ENCODE measurements at places on chromosomes 11 and 22.

GRCh38 chr11:110085255-110085838, 7.8 kb upstream of the ZC3H12C start:
- DNase-seq: peak; percentile 30

- DNase-seq: peak; percentile 32
Measured at GRCh38 chr11:18727479-18728236, 1.7 kb upstream of the IGSF22 start.

DNA sequence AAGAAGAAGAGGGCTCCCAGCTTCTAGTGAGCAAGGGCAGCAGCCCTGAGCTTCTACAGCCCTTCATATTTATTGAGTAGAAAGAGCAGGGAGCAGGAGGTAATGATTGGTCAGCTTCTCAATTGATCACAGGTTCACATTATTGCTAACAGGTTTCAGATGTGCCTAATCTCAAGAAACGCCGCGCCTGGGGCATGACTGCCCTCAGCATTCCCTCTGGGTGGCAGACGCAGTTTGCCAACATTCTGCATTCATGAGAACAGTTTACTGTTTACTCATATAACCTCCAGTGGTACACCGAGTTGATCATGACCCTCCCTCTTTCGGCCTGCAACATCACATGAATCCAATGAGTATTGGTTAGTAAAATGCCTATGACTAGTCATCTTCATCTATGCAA, 4.7 kb upstream of the ZNF74 start:
- no peak for DNase-seq

GRCh38 chr22:25021409-25021808, 68.9 kb downstream of the KIAA1671 start:
- no peak for DNase-seq

GRCh38 chr11:72069200-72069599, 11.1 kb downstream of the NUMA1 start:
- DNase-seq: no peak

DNA sequence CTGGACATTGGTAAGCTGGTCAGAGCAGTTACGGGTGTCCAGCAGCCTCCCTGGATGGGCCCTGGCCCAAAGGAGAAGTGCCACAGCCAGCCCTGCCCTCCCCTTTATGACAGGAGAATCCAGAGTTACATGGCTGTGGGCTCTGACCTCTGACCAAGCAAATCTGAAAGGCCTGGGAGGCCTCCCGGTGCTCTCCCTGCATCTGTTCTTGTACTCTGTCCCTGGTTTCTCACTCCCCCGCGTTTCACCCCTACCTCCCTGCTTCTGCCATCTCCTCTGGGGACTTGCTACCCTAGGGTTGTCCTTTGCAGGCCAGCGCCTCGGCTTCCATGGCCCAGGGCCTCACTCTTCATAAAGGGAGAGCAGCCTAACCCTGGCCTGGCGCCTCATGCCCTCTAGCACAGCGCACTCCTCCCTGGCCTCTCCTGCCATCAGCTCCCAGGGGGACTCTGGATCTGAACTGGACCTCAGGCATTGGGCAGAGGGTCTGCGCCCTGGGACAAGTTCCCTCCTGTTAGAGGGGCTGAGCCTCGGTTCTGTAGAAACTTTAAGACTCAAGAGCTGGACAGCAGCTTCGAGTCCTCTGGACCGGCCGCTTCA, 10.7 kb downstream of the PICK1 start:
- no peak for DNase-seq

All from cardiac fibroblast (primary cell).